Immature natural killer cell (primary cell): ENCODE measurements at places on chromosomes 6 and 20. TPM values are rescaled to one million over a fixed set of nuclear protein-coding genes. Genes with fewer than 3 reads are reported as not detected.

DNA sequence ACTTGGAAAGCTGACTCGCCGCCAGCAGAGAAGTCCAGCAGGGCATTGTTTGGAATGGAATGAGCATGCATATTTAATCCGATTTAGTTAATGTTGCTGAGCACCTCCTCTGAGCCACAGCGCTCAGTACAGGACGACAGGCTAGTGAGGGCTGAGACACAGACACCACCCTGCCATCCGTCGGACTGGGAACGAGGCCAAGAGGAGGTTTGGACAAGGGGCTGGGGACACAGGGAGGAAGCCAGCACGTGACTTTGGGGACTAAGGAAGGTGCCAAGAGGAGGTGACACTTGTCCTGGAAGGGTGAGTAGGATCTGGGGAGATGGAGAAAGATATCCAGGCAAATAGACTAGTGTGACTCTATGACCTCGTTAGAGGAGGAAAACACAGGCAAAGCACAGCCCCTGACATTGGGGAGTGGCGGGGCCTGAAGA is 152.5 kb upstream of the ECI2 start:
- no peak for DNase-seq

- no peak for DNase-seq
These were observed 4.5 kb downstream of the CABLES2 start for GRCh38 chr20:62402456-62403150.

- DNase-seq: no peak
These were observed 28.9 kb downstream of the VEGFA start for GRCh38 chr6:43798688-43799444.

GRCh38 chr20:35472209-35472608 is 16.8 kb downstream of the CEP250 start:
- no peak for DNase-seq

GRCh38 chr6:117444600-117444999 is 18.9 kb upstream of the ROS1 start:
- DNase-seq: no peak

The BPI gene
- not detected for polyA plus RNA-seq

The HS3ST5 gene
- not detected for polyA plus RNA-seq

DNA sequence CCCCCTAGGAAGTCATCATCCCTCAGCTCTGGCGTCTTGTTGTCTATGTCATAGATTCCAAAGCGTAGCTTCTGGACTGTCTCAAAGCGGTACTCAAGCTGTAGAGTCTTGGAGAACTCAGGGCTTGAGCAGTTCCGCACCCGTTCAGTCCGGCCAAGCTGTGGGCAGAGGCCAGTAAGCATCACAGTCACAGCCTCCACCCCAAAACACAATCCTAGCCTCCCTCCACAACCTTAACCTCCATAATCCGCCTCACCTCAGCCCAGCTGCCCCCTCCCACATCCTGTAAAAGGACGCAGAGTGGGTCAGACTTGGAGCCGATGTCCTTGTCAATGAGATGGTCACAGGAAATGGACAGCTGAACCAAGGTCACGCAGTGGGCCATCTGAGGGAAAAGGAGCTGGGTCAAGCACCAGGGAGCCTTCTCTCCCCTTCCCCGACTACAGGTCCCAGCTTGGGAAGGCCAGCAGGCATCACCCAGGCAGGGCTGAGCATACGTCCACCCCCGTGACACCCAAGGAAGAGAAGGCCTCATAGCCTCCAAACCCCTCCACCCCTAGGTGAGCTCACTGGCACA is 17.0 kb downstream of the SPAG4 start:
- no peak for DNase-seq

DNA sequence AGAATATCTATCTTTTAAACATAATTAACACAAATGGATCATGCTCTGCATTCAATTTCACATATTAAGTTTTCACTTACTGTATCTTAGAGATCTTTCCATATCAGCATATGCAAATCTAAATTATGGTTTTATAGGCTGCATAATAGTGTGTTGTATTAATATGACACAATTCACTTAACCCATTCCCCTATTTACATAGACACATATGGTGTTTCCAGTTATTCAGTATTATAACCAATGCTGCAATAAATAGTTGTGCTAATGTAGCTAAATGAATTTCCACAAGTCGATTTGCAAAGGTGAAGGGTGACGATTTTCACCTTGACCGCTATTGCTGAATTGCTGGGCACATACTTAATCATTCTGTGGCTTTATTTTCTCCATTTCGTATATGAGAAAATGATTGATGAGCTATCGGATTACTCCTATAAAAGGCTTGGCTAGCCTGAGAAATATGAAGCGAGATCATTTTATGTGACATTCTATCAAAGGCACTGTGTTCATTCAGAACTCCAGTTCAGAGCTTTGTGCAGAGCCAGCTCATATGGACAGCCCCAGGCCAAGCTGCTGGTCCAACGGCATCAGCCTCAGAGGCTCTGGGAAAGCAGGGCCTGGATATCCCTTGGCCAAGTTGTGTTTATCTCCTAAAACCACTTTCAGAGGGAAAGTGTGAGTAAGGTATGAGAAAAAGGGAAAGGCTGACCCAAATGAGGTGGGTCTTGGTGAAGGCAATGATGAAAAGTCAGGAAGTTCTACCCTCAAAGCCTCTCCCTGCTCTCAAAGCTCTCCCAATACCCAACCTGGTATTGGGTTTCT is 50.8 kb downstream of the GFOD1 start:
- DNase-seq: no peak
